ENCODE measurements at places on chromosomes 7 and 10. TPM values are rescaled to one million over a fixed set of nuclear protein-coding genes. Genes with fewer than 3 reads are reported as not detected.

GRCh38 chr7:132045002-132045401 is 488.6 kb upstream of the PODXL start:
- DNase-seq, result no peak

DNA sequence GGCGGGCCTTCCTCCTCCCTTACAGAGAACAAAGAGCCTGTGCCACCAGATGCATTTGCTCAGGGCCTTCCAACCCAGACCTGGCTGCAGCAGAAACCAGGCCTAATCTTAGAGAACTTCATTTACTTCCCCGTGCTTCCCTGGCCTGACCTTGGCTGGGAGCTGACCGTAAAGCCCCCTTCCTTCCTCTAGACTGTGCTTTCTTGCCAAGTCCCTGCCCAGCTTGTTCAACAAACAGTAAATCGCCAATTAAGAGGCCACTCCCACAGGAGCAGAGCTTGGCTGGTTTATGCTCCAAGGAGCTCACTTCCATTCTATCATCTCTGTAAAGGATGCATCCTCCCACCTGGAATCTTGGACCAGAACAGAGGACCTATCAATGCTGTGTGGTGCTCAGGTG is 110.9 kb downstream of the COL13A1 start:
- DNase-seq, result no peak

DNA sequence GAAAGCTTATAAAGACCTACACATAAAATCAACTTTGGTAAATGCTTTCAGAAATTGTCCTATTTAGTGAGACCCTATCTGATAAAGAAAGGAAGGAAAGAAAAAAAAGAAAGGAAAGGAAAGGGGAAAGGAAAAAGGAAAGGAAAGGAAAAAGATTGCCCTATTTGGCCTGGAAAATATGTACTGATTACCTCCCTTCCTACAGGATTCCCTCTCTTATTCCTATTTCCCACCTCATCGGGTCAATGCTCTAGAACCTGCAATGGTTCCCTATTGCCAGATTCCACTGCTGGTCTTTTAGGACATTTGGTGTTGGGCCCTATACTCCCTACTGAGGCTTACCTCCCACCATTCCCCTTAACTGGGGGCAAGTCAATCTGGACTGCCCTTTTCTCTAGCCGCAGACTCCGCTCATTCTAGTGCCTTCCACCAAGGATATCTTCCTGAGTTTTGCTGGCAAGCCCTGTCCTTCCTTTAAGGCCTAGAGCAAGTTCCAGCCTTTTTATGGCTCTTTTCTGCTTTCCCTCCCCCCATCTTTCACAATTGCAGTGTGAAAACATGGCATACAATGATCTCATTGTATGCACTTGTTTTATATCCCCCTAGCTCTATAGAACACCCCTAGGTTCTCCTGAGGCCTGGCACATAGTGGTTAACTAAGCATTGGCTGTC is 4.4 kb downstream of the DDIT4 start:
- no peak for DNase-seq

GRCh38 chr10:85642421-85643170 is 724.0 kb downstream of the GRID1 start:
- peak; percentile 13 for DNase-seq

PRTFDC1 gene
- total RNA-seq, result 3.8 TPM

GRIFIN gene
- not detected for total RNA-seq

TMEM196 gene
- 0.06 TPM for total RNA-seq

CDHR1 gene
- 1.1 TPM for total RNA-seq

C10orf53 gene
- total RNA-seq, result not detected

MYOF gene
- 134 TPM for total RNA-seq

All from kidney (tissue), 22 donors.